ENCODE measurements at places on chromosomes 1 and 21. TPM values are rescaled to one million over a fixed set of nuclear protein-coding genes. Genes with fewer than 3 reads are reported as not detected.

- no peak for DNase-seq
Measured at GRCh38 chr1:7681401-7681800, 89.7 kb upstream of the VAMP3 start.

GRCh38 chr1:168945870-168946269 is 160.6 kb upstream of the ATP1B1 start:
- DNase-seq, result no peak

- DNase-seq, result no peak
Measured at GRCh38 chr1:152182944-152183361, 23.9 kb upstream of the RPTN start.

GRCh38 chr1:5632224-5632623 is 360.0 kb downstream of the NPHP4 start:
- DNase-seq, result no peak

PAQR7 gene
- total RNA-seq, result 14.1 TPM

GRCh38 chr1:62288224-62288623 is 31.0 kb downstream of the KANK4 start:
- no peak for DNase-seq

Data from Caki2 (cell line).